ENCODE measurements at places on chromosomes 4 and X.

- no peak for DNase-seq
Observed at GRCh38 chr4:156538651-156539257, 432.8 kb downstream of the PDGFC start.

DNA sequence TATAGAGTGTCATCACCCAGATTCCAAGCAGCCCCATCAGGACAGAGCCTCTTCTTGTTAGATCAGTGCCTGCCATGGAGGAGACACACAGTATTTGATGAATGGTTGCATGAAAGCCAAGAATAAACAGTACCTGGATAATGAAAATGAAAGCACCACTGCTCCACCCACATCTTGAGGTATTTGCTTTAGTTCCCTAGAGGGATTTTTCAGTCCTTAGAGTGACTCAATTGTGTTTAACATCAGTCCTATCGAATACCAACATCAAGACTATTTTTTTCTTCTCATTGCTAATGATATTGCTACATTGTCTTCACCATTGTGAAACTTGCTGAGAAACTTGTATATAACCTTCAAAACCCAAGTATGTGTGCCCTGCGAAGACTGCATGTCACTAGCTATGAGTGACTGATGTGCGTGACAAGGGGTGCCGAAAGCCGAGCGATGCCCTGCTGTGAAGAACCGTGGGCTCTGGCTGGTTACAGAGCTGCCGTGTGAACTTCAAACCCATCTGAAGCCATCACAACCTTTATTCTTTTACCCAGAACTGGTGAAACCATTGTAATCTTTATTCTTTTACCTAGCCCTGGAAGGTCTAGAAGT is 211.3 kb upstream of the FAT1 start:
- no peak for DNase-seq

DNA sequence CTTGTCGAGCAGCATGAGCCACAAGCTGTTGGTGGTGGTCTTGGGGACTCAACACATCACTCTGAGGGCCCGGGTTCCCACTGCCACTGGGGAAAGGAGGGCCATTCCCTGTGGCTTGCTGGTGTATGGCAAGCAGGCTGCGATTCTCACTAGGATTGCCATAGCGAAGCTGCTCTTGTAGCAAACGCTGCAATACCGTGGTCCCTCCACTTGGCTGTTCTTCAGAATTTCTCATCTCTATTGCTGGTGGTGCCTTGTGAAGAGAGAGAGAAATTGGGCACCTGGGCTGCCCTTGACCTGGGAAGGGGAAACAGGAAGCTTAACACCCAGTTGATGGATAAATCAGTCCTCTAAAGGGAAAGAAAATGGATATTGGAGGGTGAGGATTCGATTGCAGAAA is 17.7 kb downstream of the AMOT start:
- no peak for DNase-seq

DNA sequence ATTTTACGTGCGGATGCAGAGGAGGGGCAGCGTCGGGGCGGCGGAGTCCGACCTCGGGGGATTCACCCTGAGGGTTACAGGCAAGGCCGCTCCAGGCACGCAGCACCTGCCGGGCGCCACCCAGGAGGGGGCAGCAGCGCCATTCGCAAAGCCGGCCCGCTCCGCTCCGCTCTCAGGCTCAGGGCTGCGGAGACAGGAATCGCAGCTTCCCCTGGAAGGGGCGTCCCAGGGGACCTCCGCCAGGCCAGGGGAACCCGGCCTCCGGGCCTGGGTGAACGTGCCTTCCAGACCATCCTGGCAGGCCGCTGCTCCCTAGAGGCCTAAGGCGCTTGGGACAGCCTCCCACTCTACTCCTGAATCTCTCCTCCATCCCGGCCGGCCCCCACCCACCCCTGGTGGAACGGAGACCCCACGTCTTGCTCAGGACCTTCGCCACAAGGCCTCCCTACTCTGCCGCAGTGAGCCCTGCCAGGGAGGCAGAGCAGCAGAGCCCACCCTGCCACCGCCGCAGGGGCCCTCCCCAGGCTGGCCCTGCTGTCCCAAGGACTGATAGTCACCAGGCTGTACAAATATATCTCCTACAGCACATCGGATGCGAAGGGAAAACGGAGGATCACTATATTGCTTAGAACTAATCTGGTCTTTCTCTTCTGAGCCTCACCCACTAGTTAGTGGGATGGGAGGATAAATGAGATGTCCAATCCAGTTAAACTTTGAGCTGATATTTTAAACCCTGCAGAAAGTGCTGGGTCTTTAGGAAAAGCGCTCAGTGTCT is 115.0 kb downstream of the SMIM20 start:
- DNase-seq = peak; percentile 88

DNA sequence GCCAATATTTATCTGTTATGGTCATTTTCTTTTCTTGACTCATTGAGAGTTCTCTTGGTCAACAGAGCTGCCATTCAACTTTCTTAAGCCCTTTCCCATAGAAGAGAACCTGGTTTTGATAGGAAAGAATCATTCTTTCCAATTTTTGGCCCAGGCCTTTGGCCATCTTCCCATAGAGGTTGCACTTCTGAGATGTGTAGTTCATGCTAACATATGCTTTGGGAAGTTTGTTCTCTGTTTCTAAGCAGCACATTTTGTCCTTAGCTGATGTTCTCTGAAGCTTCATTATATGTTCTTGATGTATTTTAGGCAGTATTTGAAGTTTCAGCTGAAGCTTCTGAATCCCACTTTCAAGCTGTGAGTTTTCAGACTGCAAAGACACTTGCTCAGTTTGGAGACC is 161.1 kb downstream of the VEGFC start:
- DNase-seq = no peak

DNA sequence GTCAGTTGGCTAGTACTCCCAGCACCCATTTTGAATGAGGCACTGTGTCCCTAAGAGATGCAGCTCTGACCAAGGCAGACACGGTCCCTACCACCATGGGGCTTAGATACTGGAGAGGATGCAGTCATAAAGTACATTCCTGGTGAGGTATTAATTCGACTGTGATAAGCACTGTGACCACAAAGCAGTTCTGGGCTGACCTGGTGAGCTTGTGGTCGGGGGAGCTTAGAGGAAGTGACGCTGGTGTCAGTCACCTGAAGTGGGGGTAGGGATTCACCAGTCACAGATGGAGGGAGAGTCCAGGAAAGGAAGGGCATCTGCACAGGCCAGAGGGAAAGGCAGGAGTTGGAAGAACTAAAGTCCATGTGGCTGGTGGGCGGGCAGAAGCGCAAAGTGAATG is 15.8 kb upstream of the CLTRN start:
- no peak for DNase-seq

GRCh38 chrX:71256051-71256450 is 2.1 kb upstream of the ZMYM3 start:
- no peak for DNase-seq

DNA sequence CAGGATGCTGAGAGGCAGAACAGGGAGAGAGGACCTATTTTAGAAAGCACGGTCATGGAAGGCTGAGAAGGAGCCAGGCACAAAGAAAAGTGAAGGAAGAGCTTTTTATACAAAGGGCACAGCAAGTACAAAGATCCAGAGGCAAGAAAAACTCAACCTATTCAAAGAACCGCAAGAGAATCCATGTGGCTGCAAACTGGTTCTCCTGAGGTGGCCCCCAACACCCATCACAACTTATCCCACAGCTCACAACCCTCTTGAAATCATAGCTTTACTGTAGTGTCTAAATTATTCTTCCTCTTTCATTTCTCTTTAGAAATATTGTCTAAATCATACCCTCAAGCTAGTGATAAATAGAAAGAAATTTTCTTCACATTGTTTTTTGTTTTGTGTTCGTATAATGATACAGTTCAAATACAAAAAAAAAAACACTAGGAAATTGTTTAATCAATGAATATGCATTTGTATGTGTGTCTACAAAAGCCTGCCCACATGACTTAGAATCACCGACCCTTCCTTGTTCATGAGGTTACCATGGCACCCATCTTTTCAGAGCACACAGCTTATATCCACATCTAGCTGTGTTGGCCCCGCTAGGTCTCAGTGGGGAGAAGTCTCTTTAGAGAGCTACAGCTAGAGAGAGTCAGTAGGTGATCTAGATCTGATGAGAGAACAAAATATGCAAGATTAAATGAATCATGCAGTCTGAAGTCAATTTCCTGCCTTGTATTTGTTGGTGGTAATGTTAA is 126.9 kb upstream of the DCLK2 start:
- DNase-seq = no peak

- DNase-seq = no peak
Observed at GRCh38 chr4:43423276-43423675, 530.8 kb downstream of the GRXCR1 start.
